ENCODE measurements at places on chromosomes 4 and X.

- peak; percentile 86 for DNase-seq
Observed at GRCh38 chrX:13487731-13488505, 81.5 kb upstream of the EGFL6 start.

- DNase-seq = no peak
Observed at GRCh38 chr4:113790478-113790877, 28.9 kb upstream of the CAMK2D start.

DNA sequence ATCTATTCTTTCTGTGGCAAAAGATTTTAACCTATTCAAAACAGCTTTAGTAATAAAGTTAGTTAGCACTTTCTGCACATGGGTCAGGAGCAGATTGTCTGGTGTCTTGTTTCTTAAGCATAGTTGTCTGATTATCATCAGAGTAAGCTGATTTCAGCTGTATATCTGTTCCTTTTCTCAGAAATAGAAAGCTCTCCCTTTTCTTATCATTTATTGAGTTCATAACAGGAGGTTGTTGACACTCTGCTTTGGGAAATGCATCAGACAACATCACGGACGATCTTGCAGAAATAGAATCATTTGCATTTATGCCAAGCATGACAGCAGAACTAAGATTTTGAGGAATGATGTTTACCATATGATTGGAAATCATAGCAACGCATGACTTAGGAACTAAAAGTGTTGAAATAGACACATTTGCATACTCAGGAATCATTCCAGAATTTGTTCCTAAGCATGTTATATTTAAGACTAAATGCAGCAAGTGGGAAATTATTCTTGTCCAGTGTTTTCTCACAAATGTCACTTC lies 66.7 kb downstream of the RBMX2 start:
- DNase-seq = no peak

DNA sequence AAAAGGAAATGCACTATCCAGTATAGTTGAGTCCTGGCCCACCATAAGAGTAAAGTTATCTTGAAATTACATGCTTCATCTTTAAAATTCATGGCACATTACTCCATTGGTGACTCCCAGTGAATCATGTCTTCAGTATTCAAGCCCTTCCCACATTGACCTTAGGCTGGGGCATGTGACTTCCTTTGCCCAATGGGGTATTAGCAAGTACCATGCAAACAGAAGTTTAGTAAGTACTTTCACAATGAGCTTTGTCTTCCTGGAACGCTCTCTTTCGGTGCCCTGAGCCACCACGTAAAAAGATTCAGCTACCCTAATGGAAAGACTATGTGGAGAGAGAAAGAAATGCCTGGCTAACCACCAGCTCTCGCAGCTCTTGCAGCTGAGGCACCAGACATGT lies 235.4 kb downstream of the HNRNPD start:
- no peak for DNase-seq

- no peak for DNase-seq
Observed at GRCh38 chr4:141121101-141121500, 12.2 kb downstream of the RNF150 start.

GRCh38 chrX:15349046-15349445 lies 13.7 kb upstream of the PIGA start:
- peak; percentile 82 for DNase-seq

DNA sequence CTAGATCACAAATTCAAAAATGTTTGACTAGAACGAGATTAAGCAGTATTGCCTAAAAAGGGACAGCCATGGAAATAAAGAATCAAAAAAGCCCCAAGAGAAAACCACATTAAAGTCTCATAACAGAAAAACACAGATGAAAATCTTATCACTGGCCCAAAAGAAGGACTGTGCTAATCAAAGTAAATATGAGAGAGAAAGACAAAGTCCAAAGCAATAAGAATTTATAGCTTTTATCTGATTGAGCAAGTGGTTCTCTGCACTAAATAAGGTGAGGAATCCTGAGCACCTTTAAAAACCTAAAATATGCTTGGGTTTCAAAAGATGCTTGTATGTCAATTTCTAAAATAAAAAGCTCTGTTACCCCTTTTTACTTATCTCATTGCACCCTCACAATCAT lies 409.3 kb downstream of the GASK1B start:
- no peak for DNase-seq

DNA sequence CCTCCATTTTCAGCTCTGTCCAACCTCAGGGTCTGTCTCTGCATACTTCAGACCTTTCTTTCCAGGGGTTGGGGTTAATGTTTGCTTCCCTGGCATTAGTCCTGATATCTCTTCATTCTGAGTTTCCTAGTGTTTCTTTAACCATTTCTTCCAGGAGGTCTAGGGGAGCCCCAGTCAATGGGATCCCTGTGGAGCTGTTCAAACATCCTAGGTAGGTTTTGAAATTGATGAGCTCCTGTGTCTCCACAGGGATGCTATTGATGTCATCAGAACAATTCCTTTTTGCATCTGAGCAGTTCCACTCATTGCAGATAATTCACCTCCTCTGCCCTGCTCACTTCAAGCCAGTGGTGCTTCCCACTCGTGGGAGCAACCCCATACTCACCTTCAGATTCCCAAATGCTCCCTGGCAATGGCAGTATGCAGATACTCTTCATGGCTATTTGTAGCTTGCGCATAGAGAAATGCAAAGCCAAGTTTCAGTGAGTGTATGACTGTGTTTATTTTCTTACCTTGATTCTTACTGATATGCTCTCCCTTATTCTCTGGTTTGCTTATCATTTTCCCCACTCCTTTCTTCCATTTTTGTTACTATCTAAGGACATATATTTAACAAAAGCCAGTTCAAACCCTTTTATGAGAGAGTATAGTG lies 33.7 kb upstream of the LIMCH1 start:
- no peak for DNase-seq

GRCh38 chr4:181030961-181031360 lies 1212.2 kb upstream of the TENM3 start:
- no peak for DNase-seq

DNA sequence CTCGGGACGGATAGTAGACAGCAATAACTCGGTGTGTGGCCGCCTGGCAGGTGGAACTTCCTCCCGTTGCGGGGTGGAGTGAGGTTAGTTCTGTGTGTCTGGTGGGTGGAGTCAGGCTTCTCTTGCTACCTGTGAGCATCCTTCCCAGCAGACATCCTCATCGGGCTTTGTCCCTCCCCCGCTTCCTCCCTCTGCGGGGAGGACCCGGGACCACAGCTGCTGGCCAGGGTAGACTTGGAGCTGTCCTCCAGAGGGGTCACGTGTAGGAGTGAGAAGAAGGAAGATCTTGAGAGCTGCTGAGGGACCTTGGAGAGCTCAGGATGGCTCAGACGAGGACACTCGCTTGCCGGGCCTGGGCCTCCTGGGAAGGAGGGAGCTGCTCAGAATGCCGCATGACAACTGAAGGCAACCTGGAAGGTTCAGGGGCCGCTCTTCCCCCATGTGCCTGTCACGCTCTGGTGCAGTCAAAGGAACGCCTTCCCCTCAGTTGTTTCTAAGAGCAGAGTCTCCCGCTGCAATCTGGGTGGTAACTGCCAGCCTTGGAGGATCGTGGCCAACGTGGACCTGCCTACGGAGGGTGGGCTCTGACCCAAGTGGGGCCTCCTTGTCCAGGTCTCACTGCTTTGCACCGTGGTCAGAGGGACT lies 5.7 kb upstream of the MSANTD1 start:
- peak; percentile 29 for DNase-seq

- DNase-seq = peak; percentile 87
Observed at GRCh38 chrX:110046001-110046400, 43.1 kb downstream of the TMEM164 start.

- DNase-seq = no peak
Observed at GRCh38 chr4:123528501-123529277, 132.1 kb downstream of the SPRY1 start.

DNA sequence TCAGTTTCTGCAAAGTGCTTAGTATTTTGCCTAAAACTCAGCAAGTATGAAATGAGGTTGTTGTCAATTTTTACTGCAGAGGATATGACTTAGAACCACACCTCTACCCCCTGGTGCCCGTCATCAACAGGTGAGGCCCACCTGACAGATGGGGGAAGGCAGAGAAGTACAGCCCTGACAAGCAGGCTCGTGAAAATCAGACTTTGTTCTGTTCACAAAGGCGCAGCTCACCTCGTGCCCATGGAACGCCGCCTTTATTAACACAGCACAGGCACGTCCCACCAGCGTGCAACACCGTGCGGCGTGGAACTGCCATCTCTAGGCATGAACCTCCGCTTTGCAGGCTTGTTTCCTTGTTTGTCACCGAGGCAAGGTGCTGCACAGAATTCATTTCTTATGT lies 13.3 kb downstream of the CYP4V2 start:
- no peak for DNase-seq

DNA sequence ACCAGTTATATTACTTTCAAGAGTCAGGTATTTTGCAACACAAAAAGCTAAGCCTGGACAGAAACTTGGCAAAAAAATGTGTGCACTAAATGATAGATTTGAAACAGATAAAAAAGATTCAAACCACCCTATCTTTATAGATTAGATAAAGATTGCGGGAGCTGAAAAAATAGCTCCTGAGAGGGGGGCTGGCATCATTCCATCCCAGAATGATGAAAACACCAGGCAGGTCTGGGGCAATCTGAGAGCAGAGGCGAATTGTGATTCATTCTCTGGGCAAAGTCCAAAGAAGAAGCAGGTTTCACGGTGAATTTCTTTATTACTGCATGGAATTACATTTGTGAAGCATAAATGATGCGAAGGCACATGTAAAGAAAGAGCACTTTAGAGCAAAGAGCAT lies 168.5 kb upstream of the DMD start:
- no peak for DNase-seq

GRCh38 chrX:43003204-43003565 lies 225.2 kb upstream of the PPP1R2C start:
- DNase-seq = no peak

DNA sequence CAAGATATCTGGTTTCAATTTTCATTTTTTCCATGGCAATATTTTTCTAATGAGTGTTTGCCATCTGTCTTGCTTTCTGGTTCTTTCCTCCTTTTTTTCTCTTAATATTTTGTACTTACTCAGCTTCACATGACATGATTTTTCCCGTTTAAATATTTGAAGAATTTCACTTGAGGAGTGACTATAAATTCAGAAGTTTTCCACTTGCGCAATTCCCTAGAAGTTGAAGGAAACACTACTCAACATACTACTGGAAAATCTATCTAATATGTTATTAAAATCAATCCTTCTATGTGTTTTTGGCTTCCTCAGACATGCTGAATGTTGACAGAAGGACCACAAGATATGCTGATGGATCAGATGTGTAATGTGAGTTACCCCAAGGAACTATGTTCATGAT lies 36.8 kb upstream of the BANK1 start:
- no peak for DNase-seq

GRCh38 chr4:42327323-42327722 lies 70.0 kb upstream of the SHISA3 start:
- DNase-seq = peak; percentile 0

- DNase-seq = no peak
Observed at GRCh38 chr4:78372355-78372988, 179.1 kb upstream of the ANXA3 start.

- DNase-seq = peak; percentile 85
Observed at GRCh38 chr4:140757232-140757630, 1.0 kb upstream of the TBC1D9 start.

All from NCI-H69 (cell line).